ENCODE measurements at places on chromosomes 7 and 10.

DNA sequence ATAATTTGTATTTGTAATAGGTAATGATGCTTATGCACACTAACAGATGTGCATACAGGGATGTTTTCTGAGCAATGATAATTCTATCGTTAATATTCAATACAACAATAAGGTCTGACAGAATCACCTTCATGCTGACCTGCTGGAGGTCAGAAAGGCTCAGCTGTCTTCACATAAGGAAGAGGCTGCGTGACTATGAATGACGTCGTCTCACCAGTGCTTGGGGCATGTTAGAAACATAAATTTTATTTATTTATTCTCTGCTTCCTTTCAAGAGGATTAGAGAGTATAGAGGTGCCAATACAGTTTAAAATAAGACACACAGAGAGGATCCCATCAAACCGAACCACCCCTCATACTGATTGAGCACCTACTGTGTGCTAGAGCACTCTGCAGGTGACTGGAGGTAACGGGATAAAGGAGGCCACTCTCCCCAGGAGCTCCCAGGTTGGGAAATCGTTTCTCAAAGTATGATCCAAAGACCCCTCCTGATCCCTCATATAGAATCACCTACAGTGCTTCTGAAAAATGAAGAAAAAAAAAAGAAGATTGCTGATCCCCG, 265.6 kb upstream of the NPVF start:
- no peak for DNase-seq

DNA sequence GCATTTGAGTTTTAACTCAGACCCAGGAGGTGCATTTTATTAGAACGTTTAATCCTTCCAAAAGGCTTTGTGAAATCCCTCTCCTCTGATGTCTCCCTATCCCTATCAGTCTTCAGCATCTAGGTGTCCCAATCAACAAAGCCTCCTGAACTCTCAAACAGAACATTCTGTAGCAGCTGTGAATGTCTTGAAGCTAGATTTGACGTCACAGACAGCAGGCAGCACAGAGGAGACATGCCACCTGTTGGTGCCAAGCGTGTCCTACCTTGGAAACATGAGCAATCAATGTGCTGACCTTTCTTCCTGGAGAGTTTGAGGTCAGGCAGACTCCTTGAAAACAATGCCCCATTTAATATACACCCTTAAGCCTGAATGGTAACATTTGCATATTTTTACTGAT, 125.5 kb downstream of the RNLS start:
- DNase-seq, result no peak

DNA sequence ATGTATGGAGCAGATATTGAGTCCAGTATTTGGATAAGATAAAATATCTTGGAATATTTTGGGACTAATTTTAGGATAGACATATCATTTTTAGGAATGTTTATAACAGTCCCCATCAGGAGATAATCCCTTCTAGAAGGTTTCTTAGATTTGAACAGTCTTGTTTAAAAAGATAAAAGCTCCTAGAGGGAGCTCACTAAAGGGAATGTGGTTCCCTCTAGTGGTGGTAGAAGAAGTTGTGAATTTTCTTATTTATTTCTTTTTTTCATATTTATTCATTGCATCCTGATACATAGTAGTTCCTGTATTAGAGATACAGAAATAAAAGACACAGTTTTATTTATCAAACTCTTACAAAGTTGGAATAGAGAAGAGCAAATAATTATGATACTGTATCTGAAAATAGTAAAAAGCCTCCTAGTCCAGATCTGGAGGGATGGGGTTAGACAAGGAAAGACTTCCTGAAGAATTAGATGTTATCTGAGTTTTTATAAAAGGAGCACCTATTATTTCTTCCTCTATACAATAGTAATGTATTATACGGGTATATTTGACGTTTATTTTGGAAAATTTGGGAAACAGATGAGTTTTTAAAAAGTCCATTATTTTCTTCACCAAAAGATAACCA, 24.5 kb upstream of the KLF14 start:
- DNase-seq, result no peak

- no peak for DNase-seq
Observed at GRCh38 chr7:37757563-37757962, 74.0 kb downstream of the GPR141 start.

GRCh38 chr7:98157761-98158160, 51.1 kb downstream of the LMTK2 start:
- DNase-seq, result no peak

DNA sequence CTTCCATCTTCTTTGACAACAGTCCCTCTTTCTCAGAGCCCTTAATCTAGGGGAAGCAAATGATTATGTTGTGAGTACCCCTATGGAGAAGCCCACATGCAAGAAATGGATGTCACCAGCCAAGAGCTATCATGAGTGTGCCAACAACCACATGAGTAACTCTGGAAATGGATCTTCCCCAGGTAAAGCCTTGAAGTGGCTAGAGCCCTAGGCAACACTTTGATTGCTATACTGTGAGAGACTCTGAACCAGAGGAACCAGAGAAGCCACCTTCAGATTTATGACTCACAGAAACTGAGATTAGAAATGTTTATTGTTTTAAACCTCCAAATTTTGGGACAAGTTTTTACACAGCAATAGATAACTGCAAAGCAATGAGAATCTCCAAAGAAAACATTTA, 60.9 kb upstream of the COL1A2 start:
- DNase-seq, result no peak

DNA sequence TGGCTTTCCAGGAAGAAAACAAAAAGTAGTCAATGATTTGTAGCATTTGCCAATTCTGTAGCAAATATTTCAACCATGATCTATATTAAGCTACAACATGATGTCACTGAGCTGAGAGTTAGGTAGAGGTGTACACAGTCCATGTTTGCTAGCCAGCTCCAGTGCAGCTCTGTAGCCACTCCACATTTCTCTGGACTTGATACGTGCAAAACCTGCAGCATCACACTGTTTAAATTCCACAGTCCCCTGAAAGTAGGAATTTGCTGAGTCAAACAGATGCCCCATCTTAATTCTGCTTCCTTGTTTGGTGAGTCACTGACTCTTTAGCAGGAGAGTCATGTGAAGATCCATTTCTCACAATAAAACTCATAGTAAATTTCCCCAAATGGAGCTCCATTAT, 89.8 kb upstream of the LRRTM3 start:
- DNase-seq, result no peak

GRCh38 chr10:32793033-32793432, 165.0 kb downstream of the ITGB1 start:
- DNase-seq, result no peak

- DNase-seq, result no peak
Observed at GRCh38 chr7:106597014-106597413, 63.9 kb downstream of the CCDC71L start.

DNA sequence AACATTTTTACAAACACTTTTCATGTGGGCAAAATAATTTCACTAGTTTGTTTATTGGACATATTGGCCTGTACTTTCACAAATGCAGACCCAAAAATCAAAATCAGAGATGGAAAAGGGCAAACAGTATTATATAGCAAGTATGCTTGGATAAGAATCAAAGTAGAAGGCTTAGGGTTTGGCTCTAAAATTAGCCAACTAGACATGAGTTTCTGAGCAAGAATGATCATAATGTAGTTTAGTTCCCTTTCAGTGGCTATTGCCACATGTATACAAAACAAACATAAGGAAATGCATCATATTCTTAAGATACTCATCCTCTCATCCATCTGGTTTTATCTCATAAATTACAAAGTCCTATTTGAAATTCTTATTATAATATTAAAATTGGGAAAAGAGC, 132.5 kb downstream of the IMMP2L start:
- no peak for DNase-seq

DNA sequence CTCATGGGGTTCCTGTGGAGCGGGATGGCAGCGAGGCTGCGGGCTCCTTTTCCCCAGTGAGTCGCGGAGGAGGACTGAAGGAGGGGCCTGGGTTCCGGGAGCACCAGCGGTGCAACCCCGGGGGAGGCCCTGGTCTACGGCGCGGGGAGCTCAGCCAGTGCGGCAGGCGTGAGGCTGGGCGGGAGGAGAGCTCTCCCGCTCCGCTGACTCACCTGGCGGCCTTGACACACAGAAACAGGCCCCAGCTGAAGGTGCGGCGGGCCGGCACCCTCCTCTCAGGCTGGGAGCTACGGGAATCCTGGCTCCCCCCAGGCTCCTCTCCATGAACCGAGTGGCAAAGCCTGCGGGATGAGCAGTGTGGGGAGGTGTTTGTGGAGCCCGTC, 6.8 kb upstream of the NOM1 start:
- no peak for DNase-seq

DNA sequence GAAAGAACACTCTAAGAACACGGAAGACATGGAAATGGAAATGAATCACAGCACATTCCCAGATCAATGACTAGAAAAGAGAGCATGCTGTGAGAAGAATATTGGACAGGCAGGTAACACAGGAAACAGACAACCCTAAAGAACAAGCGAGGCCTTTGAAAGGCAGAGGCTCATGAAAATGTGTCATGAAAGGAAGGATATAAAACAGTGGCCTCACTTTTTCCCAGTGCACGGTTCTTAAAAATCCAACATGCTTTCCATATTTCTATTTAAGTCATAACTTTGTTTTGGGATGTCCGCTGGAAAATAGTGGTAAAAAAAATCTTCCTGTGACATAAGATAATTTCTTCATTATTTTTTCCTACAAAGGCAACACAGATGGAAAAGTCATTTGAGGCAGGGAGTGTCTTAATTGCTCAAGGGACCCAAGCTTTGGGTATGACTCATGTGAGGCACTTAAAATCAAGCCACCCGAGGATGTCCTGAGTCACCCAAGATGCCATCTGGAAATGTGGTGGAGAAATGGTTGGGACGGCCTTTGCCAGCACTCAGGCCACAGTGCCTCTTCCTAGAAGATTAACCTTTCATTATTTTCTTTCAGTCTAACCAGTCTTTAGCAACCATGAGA, 17.0 kb downstream of the ITIH5 start:
- DNase-seq, result no peak

DNA sequence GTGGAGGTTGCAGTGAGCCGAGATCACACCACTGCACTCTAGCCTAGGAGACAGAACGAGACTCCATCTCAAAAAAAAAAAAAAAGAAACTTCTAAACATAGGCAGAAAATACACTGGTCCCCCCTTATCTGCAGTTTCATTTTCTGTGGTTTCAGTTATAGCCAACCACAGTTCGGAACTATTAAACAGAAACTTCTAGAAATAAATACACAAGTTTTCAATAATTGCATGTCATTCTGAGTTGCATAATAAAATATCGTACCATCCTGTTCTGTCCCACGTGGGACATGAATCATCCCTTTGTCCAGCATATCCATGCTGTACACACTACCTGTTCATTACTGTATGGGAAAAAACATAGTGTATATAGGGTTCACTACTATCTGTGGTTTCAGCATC, 8.0 kb downstream of the XRCC2 start:
- no peak for DNase-seq

All from stimulated activated CD4-positive, alpha-beta T cell treated with anti-CD3 and anti-CD28 coated beads, Interleukin-15, amount 100 ng/mL, for 48 hours (primary cell).